Stimulated activated CD4-positive, alpha-beta T cell treated with anti-CD3 and anti-CD28 coated beads, TNF-alpha, amount 100 ng/mL, for 4 hours (primary cell): ENCODE measurements at places on chromosomes 5 and 9.

GRCh38 chr5:52956014-52956413 is 33.1 kb upstream of the ITGA2 start:
- DNase-seq: no peak

GRCh38 chr5:10140195-10140973 is 109.3 kb downstream of the ATPSCKMT start:
- DNase-seq: no peak

GRCh38 chr9:113524468-113524867 is 60.9 kb downstream of the RGS3 start:
- DNase-seq: no peak

DNA sequence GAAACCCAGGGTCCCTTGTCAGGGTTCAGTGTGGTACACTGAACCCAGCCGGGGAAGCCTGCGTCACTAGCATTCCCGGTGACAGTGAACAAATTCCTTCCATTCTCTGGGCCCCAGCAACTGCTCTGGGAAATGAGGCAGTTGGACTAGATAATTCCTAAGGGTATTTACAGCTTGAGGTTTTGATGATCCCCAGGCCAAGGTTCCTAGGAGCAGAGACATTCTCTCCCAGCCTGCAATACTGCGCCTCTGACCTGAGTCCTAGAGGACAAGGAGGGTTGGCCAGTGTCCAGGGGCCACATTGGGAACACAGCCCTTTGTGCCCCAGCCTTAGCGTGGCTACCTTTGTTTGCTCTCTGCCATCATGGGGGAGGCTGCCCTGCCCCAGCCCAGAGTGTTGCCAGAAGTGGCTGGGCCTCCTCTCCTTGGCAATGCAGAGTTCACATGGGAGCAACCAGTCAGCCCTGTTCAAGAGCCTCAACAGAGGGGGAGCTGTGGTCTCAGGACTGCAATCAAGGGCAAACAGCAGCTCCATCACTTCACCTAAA is 178.2 kb downstream of the SEC61B start:
- no peak for DNase-seq

DNA sequence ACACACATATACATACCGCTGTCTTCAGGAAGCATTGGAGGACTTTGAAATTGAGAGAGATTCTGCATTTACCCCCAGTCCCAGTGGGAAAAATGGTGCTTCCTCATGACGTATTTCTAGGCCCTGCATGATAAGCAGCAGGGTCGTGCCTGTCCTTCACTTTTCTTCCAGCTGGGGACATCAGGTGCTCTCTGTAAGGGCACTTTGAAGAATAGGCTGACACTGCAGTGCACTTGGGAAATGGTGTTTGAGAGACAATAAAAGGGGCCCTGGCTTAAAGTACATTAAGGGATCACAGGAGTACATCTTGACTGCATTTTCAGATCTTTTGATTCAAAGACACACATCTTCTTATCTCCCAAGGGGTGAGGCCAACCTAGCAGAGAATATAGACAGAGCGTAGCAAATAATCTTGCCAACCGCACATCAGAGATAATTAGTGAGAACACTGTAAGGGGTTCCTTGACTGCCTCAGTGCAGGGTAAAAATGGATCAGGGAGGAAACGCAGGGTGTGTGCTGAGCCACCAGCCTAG is 437.9 kb downstream of the CSNK1G3 start:
- DNase-seq: no peak

GRCh38 chr9:16901590-16901989 is 31.1 kb upstream of the BNC2 start:
- no peak for DNase-seq

DNA sequence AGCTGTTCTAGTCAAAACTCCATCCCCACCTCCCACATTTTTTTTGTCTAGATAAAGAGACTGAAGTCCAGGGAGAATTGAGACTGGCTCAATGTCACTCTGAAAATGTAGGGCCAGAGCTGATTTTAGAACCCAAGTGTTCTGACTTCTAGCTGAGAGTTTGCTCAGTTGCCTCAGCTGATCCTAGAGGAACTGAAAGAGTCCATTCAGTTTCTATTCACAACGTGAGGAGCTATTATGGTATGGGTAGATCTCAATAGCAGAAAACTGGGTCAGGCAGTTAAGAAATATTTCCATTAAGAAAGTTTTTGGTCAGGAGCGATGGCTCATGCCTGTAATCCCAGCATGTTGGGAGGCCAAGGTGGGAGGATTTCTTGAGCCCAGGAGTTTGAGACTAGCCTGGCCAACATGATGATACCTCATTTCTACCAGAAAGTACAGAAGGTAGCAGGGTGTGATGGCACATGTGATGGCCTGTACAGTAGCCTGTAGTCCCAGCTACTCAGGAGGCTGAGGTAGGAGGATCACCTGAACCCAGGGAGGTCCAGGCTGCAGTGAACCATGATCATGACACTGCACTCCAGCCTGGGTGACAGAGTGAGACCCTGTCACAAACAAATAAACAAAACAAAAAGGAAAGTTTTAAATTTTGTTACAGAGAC is 61.7 kb downstream of the GLRA1 start:
- no peak for DNase-seq
